Effector CD8-positive, alpha-beta T cell (primary cell): ENCODE measurements at places on chromosomes 2 and 18.

GRCh38 chr2:147665105-147665504 lies 179.7 kb upstream of the ACVR2A start:
- DNase-seq: no peak

DNA sequence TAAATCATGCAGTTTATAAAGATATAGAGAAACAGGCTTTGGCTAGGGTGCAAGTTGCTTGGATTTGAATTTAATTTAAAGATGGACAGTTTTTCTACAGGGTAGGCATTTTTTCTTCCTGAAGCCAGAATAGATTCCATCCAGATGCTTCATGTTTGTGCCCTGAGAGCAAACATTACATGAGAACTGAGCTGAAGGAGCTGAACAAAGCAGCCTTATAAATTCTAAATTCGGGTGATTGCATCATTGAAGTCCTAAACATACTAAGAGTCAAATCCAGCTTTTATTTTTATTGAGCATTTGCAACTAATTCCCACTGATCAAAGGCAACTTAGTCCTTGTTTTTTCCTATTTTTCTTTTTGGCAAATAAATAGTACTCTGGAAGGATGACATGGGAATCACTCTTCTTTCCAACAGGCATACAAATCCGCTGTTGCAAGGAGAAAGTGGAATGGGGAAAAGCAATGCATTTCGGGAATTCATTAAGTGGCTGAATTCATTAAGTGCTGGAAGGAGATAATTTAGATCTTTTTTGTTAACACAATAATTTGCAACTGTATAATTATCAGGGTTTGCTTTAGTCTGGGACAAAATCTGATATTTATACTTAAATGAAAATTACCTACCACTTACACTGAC lies 828.0 kb downstream of the SLC4A3 start:
- DNase-seq: no peak

- DNase-seq: no peak
Observed at GRCh38 chr2:56444339-56444738, 260.5 kb downstream of the CCDC85A start.

- DNase-seq: no peak
Observed at GRCh38 chr2:207239754-207240494, 74.2 kb upstream of the KLF7 start.

DNA sequence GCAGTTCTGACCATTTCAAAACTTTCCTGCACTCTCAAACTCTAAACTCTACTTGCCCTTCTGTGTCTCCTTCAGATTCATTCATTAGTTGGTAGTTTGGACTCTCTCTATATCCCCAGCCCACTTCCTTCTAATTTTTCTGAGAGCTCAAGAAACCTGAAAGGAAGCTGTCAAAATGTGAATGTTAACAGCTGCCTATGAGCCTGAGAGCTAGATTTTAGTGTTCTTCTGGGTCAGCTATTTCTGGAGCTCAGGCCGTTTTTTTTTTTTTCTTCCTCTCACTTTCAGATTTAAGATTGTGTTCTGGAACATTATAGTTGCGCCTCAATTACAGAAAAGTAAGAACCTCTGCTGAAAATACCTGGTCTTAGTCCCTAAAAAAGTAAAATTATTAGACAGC lies 73.1 kb downstream of the RTN4 start:
- no peak for DNase-seq

DNA sequence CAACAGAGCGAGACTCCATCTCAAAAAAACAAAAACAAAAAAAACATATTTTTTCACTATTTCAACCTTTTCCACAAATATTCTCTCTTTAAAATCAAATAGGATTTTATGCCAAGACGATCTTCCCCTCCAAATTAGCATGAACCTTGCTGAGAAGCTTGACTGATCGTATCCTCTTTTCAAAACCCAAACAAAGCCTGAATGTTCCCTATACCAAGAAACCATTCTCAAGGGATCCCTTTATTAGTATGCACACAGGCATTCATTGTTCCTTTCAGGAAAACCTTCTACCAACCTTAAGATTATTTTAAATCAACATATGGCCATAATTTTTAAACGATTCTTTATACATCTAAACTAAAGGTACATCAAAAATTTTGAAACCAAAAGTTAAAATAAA lies 6.3 kb downstream of the SPIRE1 start:
- no peak for DNase-seq

GRCh38 chr18:24860978-24861680 lies 400.7 kb downstream of the HRH4 start:
- no peak for DNase-seq

DNA sequence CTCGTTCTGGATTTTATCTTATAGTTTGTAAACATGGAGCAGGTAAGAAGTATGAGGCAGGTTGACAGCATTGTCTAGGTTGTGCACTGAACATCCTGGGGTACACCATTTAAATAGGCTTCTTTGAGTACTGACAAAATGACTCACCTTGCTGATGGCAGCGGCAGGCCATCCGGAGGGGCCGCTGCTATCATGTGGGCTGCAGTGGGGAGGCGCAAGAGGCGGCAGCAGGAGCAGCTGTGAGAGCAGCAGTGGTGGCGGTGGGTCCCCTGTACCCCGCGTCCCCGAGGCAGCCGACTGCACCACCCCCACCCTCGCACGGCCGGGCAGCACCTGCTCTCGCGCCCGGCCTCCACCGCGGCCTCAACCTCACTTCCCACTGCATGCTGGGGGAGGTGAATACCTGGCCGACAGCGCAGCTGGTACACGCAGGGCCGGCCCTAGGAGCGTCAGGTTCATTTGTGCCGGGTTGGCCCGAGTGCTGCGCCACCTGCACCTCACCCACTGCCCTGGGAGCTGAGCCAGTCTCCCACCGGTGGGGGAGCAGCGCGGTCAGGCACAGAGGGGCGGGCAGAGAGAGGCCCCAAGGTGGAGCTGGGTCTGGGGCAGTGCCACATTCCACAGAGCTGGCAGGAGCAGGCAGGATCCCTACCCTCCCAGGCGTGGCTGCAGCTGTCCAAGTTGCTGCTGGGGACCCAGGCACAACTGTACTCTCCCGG lies 154.5 kb upstream of the RBMS1 start:
- no peak for DNase-seq

DNA sequence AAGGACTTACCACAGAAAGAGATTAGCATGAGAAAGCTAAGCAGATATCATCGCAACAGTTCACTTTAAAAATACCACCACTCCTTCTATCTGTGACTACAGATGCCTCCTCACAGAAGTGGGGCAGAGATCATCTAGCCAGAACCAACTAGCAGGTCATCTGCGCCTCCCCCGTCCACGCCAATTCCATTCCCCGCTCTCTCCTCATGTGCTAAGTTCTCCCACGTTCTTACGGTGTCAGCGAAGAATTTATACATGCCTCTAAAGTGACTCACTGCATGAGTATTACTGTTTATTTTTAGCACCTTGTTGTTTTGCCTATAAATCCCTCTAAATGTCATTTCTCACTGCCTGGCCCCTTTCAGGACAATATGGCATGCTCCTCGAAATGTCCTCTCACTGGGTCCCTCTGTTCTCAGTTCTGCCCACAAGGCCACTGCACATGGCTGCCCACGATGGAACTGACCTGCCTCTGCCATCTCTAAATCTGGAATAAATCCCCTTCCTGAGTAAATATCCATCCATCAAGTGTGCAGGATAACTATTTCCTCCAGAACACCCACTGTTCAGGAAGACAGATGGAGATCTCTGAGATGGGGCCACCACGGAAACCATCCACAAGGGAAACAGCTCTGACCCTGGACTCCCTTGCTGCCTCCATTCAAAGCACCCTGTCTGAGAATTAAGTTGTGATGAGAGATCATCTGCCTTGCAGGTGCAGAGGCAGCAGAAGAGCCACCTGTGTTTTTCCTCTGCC lies 137.7 kb downstream of the IRS1 start:
- no peak for DNase-seq

- DNase-seq: no peak
Observed at GRCh38 chr2:83630351-83630750, 828.7 kb downstream of the SUCLG1 start.

DNA sequence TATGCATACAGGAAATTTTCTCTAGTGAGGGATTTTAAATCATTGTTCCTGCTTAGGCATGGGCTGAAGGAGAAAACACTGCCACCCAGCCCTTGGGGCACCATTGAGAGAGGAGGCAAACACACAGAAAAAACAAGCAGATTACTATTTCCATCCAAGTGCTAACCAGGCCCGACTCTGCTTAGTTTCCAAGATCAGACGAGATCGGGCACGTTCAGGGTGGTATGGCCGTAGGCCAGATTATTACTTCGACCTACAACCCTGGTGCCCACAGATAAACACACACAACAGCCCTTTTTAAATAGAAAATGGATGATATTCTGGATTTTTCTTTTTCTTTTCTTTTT lies 45.4 kb upstream of the RHOB start:
- DNase-seq: no peak

GRCh38 chr2:135951041-135951583 lies 34.3 kb downstream of the DARS1 start:
- DNase-seq: no peak

GRCh38 chr18:65093346-65093745 lies 657.5 kb upstream of the CDH7 start:
- DNase-seq: no peak

DNA sequence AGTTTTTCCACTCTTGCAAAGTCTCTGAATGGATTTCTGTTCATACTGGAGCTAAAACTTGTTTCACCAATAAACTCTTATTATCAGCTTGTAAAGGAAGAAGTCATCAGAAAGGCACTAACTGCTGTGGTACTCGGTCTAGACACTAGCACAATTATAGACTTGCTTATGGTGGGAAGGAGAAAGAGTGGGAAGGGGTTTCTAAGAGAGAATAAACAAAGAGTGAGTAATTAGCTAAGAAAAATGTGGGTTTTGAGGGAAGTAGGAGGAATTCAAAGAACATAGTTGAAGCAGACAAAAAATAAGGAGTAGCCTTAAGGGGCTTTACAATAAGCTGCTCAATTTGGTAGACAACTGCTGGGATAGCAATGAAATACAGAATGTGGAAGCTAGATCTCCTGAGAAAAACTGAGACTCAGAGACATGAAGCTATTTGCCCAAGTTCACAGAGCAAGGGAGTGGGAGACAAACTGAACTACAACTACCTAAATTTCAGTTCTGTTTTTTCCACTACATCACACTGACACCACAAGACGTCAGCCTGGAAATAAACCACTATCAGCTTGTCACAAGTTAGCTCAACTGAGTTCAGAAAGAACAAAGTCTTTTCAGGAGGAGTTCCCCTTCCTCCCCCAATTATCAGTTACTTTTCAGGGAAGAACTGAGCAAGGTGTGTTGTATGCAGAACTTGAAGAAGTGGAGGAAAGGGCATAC lies 59.7 kb downstream of the MAP4K3 start:
- DNase-seq: no peak

DNA sequence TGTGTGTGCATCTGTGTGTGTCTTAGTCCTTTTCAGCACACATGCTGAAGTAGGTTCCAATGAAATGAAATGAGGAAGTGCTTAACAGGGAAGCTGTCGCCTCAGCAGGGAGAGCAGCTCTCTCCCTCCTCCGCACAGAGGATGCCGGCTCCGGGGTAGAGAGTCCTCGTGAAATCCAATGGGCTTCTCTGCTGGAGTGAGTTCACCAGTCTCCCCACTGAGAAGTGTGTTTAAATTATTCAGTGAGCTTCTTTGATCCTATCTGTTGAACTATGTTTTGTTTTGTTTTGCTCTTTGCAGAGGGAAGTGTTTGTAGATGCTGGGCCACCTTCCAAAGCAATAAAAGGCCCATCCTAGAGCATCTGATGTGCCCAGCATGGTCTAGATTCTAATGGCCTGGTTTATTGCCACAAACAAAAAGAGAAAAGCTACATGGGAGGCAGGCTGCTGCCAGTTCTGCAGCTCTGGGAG lies 6.7 kb downstream of the PPP1R7 start:
- no peak for DNase-seq

GRCh38 chr2:199946196-199946595 lies 9.1 kb downstream of the TYW5 start:
- no peak for DNase-seq

DNA sequence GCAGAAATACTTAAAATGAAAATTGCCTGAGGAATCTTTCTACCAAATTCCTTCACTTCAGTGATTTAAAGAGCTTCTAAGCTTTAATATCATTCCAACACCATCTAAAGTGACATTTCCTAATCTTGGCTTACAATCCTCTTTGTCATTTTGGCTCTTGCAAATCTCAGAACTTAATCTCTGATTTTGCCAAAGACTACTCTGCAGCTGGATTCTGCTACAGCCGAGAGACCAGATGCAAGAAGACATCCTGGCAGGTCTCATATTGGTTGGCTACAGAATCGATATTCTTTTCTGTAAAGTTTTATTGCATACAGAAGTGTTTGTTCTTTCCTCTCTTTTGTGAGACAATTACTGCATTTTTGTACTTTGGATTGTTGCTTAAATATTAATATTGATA lies 716.5 kb upstream of the LRATD1 start:
- DNase-seq: no peak

- DNase-seq: no peak
Observed at GRCh38 chr2:69011611-69012157, 1.3 kb upstream of the ANTXR1 start.

GRCh38 chr2:224569654-224570053 lies 15.5 kb downstream of the CUL3 start:
- no peak for DNase-seq

DNA sequence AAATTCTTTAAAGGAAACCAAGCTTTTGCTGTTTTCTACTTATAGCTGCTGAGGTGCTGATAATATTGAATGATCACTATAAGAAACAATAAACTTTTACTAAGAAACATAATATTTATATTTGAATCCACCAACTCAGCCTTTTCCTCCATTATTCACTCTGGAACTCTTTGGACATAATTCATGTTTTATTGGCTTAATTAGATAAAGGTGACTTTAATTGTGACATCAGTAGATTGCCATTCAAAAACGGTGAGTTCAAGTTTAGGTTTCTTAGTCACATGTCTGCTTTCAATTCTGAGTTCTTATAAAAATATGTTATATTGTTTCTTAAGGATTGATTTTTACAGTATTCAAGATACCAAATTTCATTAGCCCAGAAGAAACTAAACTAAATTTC lies 24.0 kb downstream of the CCDC85A start:
- no peak for DNase-seq

DNA sequence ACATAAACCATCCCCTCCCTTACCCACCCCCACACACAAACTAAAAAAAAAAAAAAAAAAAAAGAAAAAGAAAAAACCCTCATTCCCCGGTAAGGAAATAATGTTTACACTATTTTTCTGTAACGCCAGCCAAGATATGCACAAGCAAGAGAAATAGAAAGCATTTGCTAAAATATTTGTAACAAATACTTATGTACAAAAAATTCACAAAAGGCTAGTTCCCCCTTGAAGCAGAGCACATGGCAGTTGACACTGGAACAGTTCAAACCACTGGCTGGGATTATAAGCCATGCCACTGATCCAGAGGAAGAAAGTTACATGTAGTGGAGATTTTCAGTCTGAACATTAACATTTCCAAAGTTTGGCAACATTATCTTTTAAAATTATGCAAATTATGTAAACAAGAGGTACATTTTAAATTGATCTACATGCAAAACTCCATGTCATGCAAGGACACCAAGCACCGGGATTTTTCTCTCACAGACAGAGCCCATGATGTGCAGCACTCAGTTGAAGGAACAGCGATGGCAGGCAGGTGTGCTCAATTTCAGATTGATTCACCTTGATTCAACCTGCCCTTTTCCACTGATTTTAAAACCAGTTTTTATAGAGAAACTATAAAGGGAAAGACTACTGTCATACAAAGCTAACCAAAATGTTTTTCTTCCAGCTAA lies 21.4 kb downstream of the PNO1 start:
- DNase-seq: no peak

- DNase-seq: no peak
Observed at GRCh38 chr18:72436401-72436800, 107.7 kb downstream of the CBLN2 start.

- no peak for DNase-seq
Observed at GRCh38 chr2:71554706-71555056, 101.3 kb downstream of the DYSF start.
